Adrenal gland (tissue), 19 donors: ENCODE measurements at places on chromosomes 5 and 9. TPM values are rescaled to one million over a fixed set of nuclear protein-coding genes. Genes with fewer than 3 reads are reported as not detected.

The COL23A1 gene
- polyA plus RNA-seq = 0.09 TPM

- no peaks in the 10 kb centered on the region for H3K4me1 ChIP-seq
- DNase-seq = no peak
- H3K27ac ChIP-seq = no peak overlapping the region
- no peaks in the 10 kb centered on the region for H3K36me3 ChIP-seq
- H3K4me3 ChIP-seq = no peak overlapping the region
Measured at GRCh38 chr5:51194671-51195070, 188.6 kb upstream of the ISL1 start.

- H3K4me3 ChIP-seq = no peak overlapping the region
- no peak overlapping the region for H3K27ac ChIP-seq
- no peaks in the 10 kb centered on the region for H3K27me3 ChIP-seq
- peaks cover 9% of the 10 kb centered on the region for H3K36me3 ChIP-seq
Measured at GRCh38 chr5:93595420-93596147, 12.6 kb downstream of the NR2F1 start.

GRCh38 chr5:174789596-174789995 is 65.2 kb downstream of the MSX2 start:
- H3K27me3 ChIP-seq = peaks cover 21% of the 10 kb centered on the region
- DNase-seq = no peak
- no peaks in the 10 kb centered on the region for H3K4me1 ChIP-seq
- no peak overlapping the region for H3K27ac ChIP-seq

- H3K27me3 ChIP-seq = peaks cover 5% of the 10 kb centered on the region
- no peak overlapping the region for H3K27ac ChIP-seq
- no peaks in the 10 kb centered on the region for H3K36me3 ChIP-seq
- peak; percentile 50 for DNase-seq
- H3K4me3 ChIP-seq = peak overlapping the region; percentile 52
Measured at GRCh38 chr5:176596689-176597416, 13.1 kb downstream of the GPRIN1 start.
